SK-N-MC (cell line): ENCODE measurements at places on chromosomes 5 and 9.

GRCh38 chr9:130237076-130237475, 28.5 kb upstream of the HMCN2 start:
- no peak for DNase-seq

- DNase-seq: no peak
Measured at GRCh38 chr9:16485575-16486321, 384.7 kb downstream of the BNC2 start.

GRCh38 chr9:93231121-93231694, 47.3 kb downstream of the WNK2 start:
- no peak for DNase-seq

DNA sequence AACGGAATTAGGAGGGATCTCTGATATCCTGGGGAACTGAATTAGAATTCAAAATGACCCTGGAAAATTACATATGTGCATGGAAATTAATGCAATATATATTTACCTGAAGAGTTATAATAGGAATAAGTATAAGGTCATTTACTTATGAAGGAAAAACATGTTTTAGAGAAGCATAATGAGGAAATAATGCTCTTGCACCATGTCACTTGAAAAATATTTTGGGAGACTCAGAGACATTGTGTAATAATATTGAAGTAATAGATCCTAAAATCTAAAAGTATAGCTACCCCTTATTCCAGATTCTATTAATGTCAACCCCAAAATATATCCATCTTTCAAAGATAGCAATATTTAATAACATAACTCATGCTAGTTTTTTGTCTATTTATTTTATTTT, 28.4 kb downstream of the SPZ1 start:
- DNase-seq: no peak

GRCh38 chr9:116940614-116941215, 253.6 kb downstream of the TRIM32 start:
- no peak for DNase-seq

GRCh38 chr9:132201139-132201538, 39.3 kb downstream of the NTNG2 start:
- DNase-seq: no peak

DNA sequence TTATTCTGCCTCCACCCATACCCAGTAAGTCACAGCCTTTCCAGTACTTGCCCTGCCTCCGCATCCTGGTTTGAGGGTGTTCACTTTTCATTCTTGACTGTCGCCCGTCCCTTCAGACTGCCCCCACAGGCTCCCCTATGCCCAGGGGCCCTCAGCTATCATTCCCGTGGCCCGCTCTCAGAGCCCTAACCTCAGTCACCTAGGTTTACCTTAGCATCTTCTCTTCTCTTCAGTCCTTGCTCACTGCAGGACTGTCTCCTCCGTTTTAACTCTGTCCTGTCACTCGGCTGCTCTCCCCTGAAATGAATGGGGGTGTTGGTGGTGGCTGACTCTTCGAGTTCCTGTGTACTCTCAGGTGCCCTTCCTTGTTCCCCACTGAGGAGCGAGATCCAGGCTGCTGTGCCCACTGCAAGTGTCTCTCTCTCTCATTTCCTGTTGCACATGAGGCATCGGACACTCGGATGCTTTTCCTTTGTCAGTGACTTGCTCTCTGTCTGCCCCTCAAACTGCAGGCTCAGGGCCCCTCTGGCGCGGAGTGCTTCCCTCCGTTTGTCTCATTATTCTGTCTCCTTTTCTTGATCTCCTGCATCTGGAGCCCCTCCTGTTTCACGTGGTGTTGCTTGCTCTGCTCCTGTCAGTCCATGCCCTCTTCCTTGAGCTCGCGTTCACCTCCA, 89.8 kb downstream of the CACNA1B start:
- no peak for DNase-seq

- no peak for DNase-seq
Measured at GRCh38 chr9:95003689-95004410, 277.4 kb downstream of the AOPEP start.

DNA sequence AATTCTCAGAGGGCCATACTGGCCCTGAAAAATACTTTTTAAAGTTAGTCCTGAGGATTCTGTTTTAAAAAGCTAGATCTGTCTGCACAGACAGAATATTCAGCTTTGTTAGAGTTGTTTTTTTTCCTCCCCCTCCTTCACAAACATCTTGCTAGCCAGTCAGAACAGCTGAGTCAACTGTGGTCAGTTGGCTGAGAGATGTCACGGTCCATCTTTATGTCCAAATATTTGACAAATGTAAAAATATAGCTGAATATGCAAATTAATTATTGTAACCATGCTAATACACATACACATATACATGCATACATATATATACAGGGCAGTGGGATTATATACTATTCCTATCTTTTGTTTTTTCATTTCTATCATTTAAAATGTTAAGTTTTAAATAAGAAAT, 33.9 kb downstream of the UNC13B start:
- DNase-seq: no peak

DNA sequence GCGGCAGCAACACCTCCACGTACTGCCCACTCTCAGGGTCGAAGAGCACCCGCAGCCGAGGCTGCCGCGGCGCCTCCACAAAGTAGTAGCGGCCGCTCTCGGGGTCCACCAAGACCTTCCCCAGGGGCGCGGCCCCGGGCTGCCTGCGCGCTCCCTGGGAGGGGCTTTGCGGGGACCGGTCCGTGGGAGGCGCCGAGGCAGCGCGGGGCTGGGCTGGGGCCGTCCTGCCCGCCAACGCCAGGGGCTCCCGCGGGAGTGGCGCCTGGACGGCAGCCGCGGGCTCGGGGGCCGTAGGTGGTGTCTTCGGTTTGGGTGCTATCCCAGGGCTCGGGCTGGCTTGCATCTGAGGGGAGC, 2.6 kb upstream of the MZB1 start:
- DNase-seq: no peak

GRCh38 chr5:148437249-148437648, 53.5 kb downstream of the FBXO38 start:
- DNase-seq: no peak

DNA sequence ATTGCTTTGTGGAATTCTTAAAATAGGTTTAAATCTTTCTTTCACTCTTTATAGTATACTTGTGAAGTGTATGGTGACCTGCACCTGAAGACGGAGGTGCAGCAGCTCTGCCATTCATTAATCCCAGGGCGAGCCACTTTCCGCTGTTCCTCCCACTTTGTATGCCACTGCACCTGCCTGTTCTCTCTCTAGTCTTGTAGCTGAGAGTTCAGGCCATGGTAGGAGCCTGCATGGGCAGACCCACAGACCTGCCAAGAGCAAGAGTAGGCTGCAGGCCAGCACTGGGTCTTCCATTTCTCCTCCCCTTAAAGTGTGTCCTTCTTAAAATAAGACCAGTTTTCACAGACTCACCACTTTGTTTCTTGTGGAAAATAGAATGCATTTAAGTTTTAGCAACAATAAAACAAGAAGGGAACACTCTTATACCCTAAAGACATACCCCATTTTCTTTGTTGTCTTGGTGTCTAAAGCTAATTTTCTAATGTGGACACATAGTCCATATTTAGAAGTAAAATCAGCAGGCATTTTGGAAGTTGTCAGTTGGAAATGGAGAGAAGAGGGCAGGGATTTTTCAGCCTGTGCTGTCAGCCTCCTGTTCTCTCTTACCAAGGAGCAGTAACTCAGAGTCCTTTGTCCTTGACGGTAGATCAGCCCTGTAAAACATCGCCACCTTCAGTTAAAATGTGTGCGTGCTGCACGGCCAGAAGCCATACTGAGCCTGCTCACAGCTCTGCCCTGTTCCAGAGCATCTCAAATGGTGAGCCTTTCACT, 103.2 kb downstream of the SNCAIP start:
- DNase-seq: no peak

- no peak for DNase-seq
Measured at GRCh38 chr5:32808783-32809182, 97.7 kb downstream of the NPR3 start.

DNA sequence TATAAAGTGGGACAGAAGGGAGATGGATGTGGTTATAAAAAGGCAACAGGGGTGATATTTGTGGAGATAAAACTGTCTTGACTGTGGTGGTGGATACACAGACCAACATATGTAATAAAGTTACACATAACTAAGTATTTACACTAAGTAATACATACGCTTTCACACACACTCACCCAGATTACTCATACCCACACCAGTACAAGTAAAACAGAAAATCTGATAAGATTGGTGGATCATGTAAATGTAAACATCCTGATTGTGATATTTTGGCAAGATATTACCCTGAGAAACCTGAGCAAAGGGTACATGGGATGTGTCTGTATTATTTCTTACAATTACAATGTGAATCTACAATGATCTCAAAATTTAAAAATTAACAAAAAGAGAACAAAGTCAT, 53.3 kb upstream of the SLIT3 start:
- no peak for DNase-seq

- DNase-seq: no peak
Measured at GRCh38 chr9:124202447-124202971, 55.2 kb upstream of the NEK6 start.

DNA sequence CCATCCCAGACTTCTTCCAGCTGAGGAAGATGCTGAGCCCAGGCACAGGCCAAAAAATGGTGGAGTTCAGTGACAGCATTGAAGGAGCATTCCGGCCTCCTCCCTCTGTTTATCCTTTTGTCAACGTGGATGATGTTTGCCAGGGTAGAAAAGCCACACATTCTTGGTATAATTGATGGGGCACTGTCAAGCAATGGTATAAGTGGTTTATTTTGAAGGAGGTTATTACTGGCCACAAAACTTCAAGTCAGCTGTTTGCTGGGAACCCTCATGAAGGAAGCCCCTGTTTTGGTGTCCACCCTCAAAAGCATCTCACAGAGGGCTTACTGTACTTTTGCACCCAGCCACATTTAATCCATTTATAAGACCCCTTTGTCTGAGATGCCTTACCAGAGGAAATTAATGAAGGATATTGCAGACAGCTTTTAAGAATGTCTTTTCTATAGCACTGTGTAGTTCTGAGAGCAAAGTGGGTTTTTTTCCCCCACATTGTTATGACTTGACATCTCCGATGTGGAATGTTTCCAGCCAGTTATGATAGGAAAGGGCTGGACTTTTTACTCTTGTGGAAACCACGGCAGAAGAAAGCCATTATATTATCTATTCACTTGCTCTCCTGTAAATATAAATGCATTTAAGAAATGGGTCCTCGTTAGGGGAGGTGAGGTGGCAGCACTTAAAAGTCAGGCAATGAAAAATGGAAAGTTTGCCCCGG, 95.5 kb upstream of the SPATA31D4 start:
- DNase-seq: no peak

GRCh38 chr9:117245175-117245829, 169.6 kb downstream of the ASTN2 start:
- no peak for DNase-seq

GRCh38 chr5:148372166-148372725, 11.5 kb upstream of the FBXO38 start:
- DNase-seq: no peak
